Bone marrow (tissue), 2 donors: ENCODE measurements at places on chromosomes 12 and 14.

DNA sequence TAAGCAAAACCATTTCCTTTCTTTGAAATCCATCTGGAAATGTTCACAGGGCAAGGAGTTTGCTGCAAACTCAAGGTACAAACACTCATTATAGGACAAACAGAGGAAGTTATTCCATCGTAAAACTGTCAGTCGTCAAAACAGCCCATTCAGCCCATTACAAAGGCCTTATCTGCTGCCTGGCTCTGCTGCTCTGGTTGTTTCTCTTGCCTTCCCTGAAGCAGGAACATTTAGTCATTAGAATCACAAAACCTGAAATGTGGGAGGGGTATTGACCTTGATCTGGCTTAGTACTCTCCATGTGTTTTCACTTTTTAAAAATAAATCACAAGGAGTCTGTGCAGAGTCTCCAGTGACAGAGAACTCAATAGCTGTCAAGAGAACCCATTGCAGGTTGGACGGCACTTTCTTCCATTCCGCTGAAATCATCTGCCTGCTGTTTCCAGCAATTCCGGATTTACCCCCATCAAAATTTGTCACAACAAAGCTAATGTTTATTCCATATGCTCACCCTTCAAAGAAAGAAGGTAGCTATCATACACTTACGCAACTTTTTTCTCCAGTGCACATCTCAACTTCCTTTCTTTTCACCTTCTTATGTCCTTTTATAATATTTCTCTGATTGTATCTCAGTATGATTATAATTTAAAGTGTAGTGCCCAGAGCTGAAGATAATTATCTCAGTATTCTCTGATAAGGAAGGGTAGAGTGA, 24.6 kb upstream of the ITPR2 start:
- no peak for DNase-seq

DNA sequence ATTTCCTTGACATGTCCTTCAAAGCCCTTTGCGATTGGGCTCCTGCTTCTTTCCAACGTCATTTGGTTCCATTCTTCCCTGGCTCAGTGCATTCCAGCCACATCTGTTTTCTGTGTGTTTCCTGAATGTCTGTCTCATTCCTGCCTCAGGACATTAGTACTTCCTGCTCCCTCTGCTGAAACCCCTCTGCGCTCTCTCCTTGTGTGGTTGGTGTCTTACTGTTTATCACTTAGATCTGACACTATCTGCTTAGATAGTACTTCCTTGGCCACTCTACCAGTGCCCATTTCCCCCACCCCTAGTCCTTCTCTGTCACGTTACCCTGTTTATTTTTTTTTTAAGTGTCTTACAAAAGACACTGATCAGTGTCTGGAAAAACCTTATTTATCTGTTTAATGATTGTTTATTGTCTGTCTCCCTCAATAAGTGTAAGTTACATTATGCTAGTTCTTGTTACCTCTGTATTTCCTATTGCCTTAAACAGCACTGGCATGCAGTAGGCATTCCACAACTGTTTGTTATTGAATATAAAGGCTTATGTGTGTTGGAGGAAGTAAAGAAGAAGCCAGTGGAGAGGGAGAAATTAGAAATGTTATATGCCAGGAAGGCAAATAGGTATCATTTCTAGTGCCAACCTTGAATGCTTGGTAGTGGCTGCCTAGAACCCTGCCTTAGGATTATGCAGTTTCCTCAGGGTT, 21.5 kb downstream of the DYRK2 start:
- no peak for DNase-seq

DNA sequence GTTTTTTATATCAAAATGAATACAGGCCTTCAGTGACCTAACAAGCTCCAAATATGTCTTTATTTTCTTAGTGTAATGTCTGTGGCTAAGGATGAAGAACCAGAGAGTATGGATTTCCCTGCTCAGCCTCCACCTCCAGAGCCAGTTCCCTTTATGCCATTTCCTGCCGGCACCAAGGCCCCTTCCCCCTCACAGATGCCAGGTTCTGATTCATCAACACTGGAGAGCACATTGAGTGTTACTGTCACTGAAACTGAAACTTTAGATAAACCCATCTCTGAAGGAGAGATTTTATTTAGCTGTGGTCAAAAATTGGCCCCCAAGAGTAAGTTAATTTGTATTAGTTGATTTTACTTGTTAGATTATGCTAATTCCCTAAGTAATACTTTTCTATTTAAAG, 61.0 kb downstream of the KIAA0586 start:
- DNase-seq: peak; percentile 52

DNA sequence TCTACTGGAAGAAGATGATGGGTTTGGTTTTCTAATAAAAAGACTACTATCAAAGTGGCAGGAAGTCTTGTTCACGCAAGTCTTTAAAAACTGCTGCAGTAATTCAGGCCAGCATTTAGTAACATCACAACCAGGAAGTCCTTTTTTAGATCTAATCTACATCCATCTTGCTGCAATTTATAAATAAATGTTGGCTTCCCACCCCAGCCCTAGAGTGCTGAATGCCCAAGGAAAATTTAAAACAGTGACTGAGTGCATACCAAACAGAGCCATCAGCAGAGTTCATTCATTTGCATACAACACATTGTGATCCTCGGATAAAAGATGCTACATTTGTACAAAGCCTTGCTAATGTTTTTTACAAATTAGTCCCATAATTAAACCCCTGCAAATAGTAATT, 72.1 kb downstream of the PHLDA1 start:
- no peak for DNase-seq

GRCh38 chr14:85325134-85326017, 204.6 kb upstream of the FLRT2 start:
- no peak for DNase-seq

DNA sequence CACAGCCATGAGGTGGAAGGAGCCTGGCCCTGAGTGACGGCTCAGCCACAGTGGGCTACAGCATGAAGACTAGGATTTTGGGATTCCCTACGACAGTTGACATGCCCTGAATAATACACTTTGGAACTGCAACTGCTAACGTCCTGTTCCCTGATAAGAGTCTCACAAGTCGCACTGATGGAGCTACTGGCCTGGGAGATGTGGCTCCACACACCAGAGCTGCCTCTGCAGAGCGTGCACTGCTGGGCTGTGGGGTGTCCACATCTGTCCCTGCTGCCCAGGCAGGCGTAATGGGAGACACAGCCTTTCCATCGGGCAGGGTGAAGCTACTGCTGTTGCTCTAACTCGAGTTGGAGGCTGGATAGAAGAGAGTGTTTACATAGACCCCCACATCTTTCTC, 42.7 kb upstream of the RASSF3 start:
- no peak for DNase-seq

GRCh38 chr12:63052696-63053095, 98.3 kb downstream of the AVPR1A start:
- DNase-seq: no peak

- DNase-seq: no peak
Measured at GRCh38 chr14:65728604-65729003, 316.1 kb downstream of the FUT8 start.

- peak; percentile 42 for DNase-seq
Measured at GRCh38 chr14:50943943-50944646, at the start of gene PYGL. Gene PYGL, minus strand, starts transcription at chr14:50944483. Its CDS starts 80 bp downstream, at chr14:50944403.

DNA sequence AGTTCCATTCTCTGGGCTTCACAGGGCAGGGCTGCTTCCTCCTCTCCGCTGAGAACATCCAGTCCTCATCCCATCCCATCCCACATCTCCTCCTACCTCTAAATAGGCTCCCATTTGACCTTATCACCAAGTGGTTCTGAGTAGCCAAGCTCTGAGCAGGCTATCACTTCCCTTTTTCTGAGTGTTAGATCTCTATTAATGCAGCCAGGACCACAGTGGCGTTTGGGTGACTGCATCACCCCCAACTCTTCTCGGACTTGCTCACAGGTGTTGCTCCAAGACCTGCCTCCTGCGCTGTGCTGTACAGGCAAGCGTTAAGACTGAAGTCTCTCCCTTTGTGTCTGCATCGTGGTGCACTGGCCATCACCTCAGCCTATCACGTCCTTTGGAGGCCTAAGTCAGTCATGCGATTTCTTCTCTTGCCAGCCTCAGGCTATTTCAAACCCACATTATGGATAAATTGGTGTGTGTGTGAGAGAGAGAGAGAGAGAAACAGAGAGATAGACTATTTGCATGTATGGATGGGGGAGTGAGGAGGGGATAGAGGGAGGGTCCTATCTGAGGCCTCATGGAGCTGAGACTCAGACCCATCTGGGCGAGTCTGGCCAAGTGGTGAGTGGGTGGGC, 12.4 kb upstream of the HHIPL1 start:
- DNase-seq: no peak

DNA sequence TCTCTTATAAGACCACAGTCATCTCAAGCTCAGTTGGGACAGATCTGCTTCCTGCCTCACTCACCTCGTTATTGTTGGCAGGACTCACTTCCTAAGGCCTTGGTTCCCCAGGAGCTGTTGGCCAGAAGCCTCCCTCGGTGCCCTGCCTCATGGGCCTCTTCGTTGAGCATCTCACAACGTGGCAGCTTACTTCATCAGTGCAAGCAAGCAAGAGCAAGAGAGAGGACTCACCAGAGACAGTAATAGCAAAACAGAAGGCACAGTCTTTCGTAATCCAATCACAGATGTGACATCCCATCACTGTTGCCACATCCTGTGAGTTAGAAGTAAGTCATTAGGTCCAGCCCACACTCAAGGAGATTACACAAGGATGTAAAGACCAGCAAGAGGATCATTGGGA, 5.1 kb upstream of the NUMB start:
- DNase-seq: peak; percentile 32

GRCh38 chr12:54294152-54294952, 6.5 kb downstream of the NFE2 start:
- peak; percentile 54 for DNase-seq

GRCh38 chr12:105355752-105356151, 25.3 kb downstream of the C12orf75 start:
- no peak for DNase-seq

DNA sequence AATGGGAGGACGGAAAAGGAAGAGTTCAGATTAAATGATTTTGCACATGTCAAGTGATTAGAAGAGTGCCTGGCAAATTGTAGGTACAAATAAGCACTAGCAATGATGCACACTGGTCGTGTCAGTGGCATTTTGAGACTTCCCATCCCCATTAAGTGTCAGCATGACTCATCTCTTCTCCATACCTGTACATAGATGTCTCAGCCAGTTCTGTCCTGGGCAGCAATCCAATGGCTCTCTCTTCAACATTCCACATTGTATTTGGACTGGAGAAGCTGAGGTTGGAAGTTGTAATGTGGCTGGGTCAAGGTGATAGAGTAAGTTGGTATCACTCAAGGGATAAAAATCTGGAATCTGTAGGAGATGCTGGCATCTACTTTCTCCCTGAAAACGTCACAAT, 742.7 kb downstream of the VRK1 start:
- DNase-seq: no peak

- no peak for DNase-seq
Measured at GRCh38 chr12:98185606-98186005, 329.8 kb upstream of the TMPO start.

GRCh38 chr12:39780913-39781446, 161.4 kb upstream of the ABCD2 start:
- DNase-seq: no peak

- no peak for DNase-seq
Measured at GRCh38 chr12:38669530-38669929, 235.9 kb downstream of the CPNE8 start.

DNA sequence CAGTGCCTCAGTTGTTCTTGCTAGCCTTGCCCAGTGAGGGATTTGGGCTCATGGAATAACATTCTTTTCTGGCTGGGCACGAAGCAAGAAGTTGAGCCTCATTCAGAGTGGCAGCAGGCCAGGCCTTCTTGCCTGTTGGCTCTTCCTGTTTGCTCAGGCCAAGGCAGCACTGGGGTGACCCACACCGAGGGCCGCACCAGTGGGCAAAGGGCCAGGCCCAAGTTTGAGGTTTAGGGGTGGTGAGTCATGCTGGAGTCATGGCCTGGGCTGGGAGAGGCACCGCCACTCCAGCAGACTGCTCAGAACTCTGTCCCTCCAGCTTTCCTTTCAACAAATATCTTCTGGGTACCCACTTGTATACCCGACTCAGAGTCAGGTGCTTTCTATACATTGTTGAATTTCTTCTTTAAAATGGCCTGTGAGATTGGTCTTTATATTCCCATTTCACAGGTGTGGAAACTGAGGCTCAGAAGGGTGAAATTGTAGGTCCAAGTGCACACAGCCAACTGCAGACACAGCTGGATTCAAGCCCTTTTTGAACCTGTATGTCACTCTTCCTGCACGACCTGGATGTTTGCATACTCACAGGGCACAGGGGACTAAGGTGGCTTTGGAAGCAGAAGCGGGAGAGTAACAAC, 279.4 kb downstream of the FOXN3 start:
- DNase-seq: peak; percentile 66

GRCh38 chr12:4252601-4253000, 21.0 kb upstream of the CCND2 start:
- no peak for DNase-seq

DNA sequence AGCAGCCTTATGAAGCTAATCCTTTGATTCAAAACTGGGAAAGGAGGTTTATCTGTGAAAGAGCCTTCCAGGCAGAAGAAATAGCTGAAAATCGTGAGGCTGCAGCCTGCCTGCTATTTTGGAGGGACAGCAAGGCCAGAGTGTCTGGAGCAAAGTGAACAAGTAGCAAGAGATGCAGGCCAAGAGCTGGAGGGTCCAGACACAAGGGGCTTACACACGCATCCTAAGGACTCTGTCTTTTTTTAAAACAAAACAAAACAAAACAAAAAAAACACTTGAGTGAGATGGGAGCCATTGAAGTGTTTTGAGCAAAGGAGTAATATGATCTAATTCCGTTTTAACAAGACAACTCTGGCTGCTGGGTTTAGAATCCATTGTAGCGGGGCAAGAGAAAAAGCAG, 76.4 kb upstream of the BCAT1 start:
- no peak for DNase-seq

- no peak for DNase-seq
Measured at GRCh38 chr14:36014236-36014635, 162.3 kb downstream of the PTCSC3 start.

DNA sequence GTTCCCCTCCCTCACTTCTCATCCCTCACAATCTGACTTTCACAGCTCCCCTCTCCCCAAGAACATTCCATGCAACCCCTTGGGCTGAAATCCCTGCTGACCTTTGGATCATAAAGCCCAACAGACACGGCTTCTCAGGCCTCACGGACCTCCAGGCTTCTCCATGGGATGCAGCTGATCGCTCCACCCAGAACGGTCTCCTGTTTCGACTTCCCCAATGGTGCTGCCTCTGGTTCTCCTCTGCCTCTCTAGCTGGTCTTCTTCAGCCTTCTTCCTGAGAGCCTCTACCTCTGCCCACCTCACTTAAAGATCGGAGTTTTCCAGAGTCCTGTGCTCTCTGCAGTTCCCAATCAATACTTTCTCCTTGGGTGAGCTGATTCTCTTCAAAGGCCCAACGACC, 17.8 kb upstream of the PRMT8 start:
- DNase-seq: no peak

DNA sequence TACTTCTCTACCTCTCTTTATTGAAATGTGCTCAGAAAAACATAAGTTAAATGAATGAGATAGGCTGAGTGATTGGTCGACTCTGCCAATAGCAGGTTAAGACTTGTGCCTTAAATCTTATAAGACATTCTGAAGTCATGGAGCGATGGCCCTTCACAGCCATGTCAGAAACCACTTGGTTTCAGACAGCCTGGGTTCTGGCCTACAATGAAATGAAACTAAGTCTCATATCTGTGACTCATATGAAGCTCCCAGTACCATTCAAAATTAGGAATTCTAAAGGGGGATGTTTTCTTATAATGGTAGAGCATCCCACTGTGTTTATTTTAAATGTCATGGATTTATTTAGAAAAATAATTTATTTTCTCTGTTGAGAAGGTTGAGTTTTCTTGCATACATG, 42.6 kb downstream of the PLXNC1 start:
- DNase-seq: no peak
